ENCODE measurements at places on chromosomes 13 and 19. TPM values are rescaled to one million over a fixed set of nuclear protein-coding genes. Genes with fewer than 3 reads are reported as not detected.

Gene ABCC4
- total RNA-seq, result 20.4 TPM

Gene TMEM190
- not detected for total RNA-seq

Gene CYP2F1
- not detected for total RNA-seq

Gene TEX26
- not detected for total RNA-seq

Gene PGLYRP1
- total RNA-seq, result not detected

Gene MIA
- not detected for total RNA-seq

Gene RYR1
- total RNA-seq, result under 0.01 TPM

Gene RFPL4AL1
- not detected for total RNA-seq

Gene TNFSF11
- 0.33 TPM for total RNA-seq

Gene SMAD9
- total RNA-seq, result 17.6 TPM

Gene SIGLEC8
- not detected for total RNA-seq

Gene CGB5
- total RNA-seq, result not detected

Gene DOCK9
- 10.8 TPM for total RNA-seq

Gene VSTM1
- total RNA-seq, result not detected

Gene PRSS57
- total RNA-seq, result not detected

Gene COQ8B
- 29.5 TPM for total RNA-seq

Gene PRR36
- 0.09 TPM for total RNA-seq

Gene FXYD3
- total RNA-seq, result 1.3 TPM

Gene TSKS
- 0.57 TPM for total RNA-seq

Gene GRK1
- total RNA-seq, result not detected

Gene ZNF625
- total RNA-seq, result 18.6 TPM

Gene KIR2DL1
- not detected for total RNA-seq

Data from fibroblast of the aortic adventitia (primary cell).